Central memory CD4-positive, alpha-beta T cell (primary cell): ENCODE measurements at places on chromosomes 7 and 10.

- peak; percentile 53 for DNase-seq
Measured at GRCh38 chr7:150942001-150942590, 36.0 kb downstream of the KCNH2 start.

- no peak for DNase-seq
Measured at GRCh38 chr10:68238371-68238770, 6.5 kb upstream of the ATOH7 start.

- DNase-seq = no peak
Measured at GRCh38 chr7:36369171-36369570, 20.5 kb upstream of the ANLN start.

- no peak for DNase-seq
Measured at GRCh38 chr10:115073796-115074195, 19.4 kb upstream of the ATRNL1 start.

GRCh38 chr7:97018126-97018601 lies 6.5 kb downstream of the DLX5 start:
- DNase-seq = no peak

GRCh38 chr7:163971-164881 lies 28.1 kb upstream of the FAM20C start:
- no peak for DNase-seq

DNA sequence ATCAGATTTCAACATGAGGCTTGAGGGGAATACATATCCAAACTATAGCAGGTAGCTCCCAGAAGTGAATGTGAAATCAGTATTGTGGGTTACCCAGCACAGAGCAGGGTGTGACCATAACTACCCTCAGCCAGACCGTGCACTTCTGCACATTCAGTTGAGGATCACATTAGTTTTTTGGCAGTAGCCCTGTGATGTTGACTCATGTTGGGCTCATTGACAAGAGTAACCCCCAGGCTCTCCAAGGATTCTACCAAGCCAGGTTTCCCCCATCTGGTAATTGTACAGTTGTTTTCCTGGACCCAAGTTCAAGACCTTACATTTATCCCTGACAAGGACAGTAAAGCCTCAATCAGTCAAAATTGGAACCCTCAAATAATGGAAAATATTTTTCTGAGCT lies 11.7 kb upstream of the CPA4 start:
- DNase-seq = no peak

- DNase-seq = no peak
Measured at GRCh38 chr7:135801877-135802276, 53.3 kb upstream of the FAM180A start.

- DNase-seq = no peak
Measured at GRCh38 chr10:92897916-92898315, 49.6 kb downstream of the EXOC6 start.

GRCh38 chr7:128812514-128813168 lies 17.6 kb upstream of the FLNC start:
- DNase-seq = no peak

DNA sequence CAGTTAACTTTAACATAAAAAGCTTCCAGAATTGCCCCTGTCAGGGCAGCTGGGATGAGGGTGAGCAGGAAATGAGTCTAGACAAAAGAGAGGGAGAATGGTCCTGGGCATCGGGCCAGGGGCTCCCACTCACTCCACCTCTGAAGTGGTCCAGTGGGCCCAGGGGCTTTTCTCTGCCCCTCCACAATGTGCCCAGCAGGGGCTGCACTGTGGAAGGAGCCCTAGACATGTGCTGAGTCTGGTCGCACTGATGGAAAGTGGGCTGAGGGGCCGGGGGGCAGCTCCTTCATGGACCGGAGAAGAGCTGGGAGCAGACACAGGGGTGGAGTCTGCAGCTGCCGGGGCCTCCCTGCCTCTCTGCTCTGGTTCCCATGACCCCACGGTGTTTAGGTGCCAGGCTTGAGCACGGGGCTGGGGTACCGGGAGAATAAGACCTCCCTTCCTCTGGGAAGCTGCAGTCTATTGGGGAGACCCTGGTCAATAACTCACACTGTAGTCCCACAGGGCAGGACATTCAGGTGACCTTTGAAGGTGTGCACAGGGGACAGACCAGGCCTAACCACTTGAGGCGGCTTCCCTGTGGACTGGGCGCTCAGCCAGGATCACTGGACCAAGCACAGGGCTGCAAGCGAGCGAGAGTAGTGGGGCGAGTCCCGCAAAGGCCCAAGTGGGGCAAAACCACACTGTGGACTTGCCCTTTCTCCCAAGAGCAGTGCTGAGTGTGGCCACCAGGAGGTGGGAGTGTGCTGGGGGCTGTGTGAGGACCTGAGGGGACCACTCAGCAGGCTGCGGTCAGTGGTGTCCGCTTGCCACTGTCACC lies 6.1 kb downstream of the ADCY1 start:
- no peak for DNase-seq

GRCh38 chr10:73968098-73968521 lies 29.8 kb upstream of the VCL start:
- no peak for DNase-seq

GRCh38 chr10:101494650-101495049 lies 93.4 kb downstream of the POLL start:
- DNase-seq = no peak

DNA sequence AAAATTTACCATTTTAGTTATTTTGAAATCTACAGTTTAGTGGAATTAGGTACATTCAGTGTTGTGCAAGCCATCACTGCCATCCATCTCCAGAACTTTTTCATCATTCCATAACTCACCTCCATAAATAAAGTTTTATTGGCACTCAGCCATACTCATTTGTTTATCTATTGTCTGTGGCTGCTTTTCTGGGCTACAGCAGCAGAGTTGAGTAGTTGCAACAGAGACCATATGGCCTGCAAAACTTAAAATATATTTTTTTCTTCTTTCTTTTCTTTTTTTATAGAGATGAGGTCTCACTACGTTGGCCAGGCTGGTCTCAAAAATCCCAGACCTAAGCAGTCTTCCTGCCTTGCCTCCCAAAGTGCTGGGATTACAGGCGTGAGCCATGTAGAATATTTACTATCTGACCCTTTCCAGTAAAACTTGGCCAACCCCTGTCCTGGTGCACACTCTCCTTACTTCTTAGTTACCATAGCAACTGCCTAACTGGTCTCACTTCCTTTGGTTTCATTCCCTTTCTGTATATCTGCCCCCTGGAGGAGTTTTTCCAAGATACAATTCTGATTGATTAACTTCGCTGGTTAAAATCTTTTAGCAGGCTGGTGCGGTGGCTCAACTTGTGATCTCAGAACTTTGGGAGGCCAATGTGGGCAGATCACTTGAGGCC lies 133.2 kb downstream of the CUX1 start:
- DNase-seq = no peak

DNA sequence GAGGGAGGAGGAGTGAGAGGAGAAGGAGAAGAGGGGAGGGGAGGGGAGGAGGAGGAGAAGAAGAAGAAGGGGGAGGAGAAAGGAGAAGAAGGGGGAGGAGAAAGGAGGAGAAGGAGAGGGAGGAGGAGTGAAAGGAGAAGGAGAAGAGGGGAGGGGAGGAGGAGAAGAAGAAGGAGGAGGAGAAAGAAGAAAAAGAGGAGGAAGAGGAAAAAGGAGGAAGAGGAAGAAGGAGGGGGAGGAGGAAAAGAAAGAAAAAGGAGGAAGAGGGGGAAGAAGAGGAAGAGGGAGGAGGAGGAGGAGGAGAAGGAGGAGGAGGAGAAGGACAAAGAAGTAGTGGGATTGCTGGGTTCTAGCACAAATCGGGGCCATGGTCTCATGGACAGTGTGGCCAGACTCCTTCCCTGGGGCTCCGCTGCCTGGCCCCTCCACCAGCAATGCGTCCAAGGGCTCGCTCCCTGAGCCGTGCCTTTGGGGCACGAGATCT lies 4.2 kb upstream of the MAFK start:
- DNase-seq = no peak

DNA sequence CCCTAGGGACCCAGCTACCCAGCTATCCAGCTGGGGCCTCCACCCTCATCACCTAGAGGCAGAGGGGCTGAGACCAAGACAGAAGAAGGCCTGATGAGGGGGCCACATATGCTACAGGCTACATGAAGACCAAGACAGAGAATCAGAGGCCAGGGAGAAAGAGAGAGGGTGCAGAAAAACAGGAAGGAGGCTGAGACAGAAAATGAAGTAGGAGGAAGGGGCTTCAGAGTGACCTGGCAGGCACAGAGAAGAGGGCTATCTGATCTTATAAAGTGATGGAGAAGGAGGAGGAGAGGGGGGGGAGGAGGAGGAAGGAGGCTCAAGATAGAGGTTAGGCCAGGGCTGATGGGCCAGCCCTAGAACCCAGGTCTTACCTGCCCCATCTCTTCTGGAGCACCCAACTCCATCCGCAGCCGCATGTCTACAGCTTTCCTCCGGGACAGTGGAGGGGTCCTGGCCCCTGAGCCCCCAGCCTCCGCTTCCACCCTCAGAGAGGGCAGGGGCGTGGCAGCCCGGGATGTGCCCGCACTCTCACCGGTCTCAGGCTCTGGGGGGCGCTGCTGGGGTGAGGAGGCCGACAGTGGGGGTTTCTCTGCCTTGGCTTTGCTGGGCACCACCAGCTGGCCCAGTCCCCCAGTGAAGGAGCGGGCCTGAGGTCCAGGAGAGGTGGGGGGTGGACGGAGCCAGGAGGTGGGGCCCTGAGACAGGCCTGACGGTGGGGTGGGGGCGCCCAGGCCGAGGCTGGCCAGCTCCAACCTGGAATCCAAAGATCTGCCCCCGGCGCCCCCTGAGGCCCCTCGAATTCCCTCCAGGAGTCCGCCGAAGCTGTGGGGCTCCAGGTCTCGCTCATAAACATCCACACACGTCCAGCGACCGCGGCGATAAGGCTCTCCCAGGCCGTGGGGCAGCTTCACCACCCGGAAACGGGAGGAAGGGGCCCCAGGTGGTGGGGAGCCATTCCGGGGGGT lies 1.8 kb downstream of the TSC22D4 start:
- no peak for DNase-seq

DNA sequence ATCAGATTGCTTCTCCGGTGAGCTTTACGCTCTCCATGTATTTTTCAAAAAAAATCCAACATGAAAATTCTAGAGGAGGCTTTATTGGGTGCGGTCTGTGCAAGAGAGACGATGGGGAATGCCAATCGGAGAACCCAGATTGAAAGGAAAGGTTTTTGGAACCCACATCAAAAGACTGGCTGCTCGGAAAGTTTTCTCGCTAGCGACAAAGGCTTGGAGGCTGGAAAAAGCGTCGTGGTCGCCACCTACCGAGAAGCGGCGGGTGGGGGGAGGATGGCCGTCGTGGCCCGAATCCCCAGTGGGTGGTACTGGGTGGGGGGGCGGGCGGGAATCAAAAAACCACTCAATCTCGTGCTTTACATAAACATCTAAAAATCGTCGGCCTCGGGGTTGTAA lies 1.1 kb upstream of the GTF2I start:
- DNase-seq = peak; percentile 48

- DNase-seq = no peak
Measured at GRCh38 chr7:698515-699475, 27.7 kb upstream of the DNAAF5 start.

DNA sequence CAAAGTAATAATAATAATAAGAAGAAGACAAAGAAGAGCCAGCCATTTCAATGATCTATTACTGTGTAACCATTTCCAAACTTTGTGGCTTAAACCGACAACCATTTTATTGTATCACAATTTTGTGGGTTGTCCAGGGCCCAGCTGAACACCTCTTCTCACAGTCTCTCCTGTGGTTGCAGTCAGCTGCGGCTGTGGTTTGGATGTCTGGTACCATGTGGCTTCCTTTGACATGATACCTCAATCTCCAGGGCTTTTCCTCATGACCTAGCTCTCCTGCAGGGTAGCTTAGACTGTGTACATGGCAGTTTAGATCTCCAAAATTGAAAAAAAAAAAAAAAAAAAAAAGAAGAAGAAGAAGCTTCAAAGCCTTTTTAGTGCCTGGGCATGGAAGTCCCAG lies 72.6 kb upstream of the NFKB2 start:
- DNase-seq = peak; percentile 46

DNA sequence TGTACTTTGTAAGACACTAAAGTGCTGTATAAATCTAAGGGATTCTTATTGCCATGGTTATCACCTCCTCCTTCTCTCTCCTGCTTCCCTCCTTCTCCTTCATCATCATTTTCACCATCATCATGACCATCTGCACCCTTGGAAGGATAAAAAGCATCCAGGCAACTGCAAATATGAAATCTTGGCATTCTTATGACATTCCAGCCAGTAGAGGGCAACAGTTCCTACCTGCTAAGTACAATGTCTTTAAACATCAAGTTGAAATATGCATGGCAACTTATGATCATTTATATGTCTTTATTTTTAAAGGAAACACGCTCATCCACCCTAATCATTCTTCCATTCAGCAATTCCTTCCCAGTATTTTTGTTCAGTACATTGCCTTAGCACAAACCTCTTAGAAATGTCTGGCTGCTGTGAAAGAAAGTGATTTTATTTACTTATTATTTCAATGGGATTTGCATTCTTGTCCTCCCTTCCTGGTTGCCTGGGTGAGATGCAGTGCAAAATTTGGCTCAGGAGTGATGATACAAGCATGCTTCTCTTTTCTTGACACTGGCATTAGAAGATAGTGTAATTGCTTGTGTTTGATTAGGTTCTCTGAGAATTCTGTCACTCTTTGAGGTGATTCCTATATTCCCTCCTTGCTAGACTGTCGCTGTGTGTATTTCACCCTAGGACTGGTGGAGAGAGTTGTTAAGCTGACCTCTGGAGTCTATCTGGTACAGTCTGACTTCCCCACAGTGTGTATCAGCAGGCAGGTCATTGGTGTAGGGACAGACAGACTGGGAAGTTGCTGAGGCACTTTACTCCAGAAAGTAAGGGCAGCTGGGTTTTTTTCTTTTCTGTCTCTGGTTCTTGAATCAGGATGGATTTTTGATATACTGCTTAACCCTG lies 188.5 kb upstream of the BMPER start:
- DNase-seq = no peak

DNA sequence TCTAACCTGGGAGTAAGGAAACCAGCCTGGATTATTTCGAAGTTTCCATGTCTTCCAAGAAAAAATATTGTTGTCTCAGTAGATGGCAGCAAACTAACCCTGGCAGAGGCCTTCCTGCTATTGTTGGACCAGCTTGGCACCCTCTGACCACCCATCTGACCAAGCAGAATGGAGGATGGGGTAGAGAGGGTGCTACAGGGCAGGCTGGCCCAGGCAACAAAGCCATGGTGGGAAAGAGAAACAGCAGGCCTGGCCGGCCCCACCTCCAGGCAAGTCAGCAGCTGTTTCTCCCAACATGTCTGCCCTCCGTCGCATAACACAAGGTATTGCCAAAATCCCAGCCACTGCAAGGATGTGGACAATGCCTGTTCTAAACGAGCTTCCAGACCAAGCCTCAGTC lies 95.0 kb downstream of the FAM53B start:
- DNase-seq = no peak

DNA sequence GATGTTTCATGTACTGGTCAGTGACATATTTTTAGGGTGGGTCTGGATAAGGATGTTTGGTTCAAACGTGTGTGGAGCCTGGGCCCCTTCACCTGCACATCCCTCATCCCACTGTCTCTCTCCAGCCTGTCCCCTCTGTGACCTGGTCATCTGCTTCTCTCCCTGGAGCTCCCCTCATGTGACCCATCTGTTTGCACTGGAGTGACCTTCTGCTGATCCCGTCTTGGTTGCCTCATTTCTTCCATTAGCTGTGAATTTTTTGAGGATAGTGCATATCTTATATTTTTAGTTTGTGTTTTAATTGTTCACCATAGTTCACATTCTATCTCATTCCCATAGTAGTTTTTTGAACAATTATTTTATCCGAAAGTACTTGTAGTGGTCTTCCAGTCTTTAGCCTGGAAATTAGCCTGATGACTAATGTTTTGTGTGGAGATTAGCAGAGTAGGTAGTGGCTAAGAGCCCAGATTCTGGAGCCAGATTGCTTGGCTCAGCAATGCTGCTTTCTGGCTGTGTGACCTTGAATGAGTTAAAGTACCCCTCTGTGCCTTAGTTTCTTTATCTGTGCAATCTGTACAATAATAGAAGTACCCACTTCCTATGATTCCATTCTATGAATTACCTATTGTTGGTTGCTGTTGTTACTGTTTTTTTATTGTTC lies 224.5 kb downstream of the LRMDA start:
- DNase-seq = no peak
